ENCODE measurements at places on chromosomes 16 and 17. TPM values are rescaled to one million over a fixed set of nuclear protein-coding genes. Genes with fewer than 3 reads are reported as not detected.

Gene LRRC37A3
- total RNA-seq, result 4.4 TPM

Gene PYCARD
- 57.3 TPM for total RNA-seq

Gene CD300LB
- not detected for total RNA-seq

Gene ZFHX3
- total RNA-seq, result 3.3 TPM

Gene CLEC19A
- not detected for total RNA-seq

Gene CBLN1
- not detected for total RNA-seq

Gene PROCA1
- 1.7 TPM for total RNA-seq

Gene KRT31
- not detected for total RNA-seq

Gene CMTM2
- total RNA-seq, result not detected
